ENCODE measurements at places on chromosomes 16 and 17. TPM values are rescaled to one million over a fixed set of nuclear protein-coding genes. Genes with fewer than 3 reads are reported as not detected.

The TBC1D3B gene
- total RNA-seq: not detected

The RPRML gene
- not detected for total RNA-seq

The CES3 gene
- 22.1 TPM for total RNA-seq

The CNGB1 gene
- total RNA-seq: not detected

GRCh38 chr16:8740775-8741355 is 56.6 kb downstream of the TMEM186 start:
- peak; percentile 73 for DNase-seq

The SNX20 gene
- total RNA-seq: 0.68 TPM

- DNase-seq: peak; percentile 86
Observed at GRCh38 chr16:14070877-14071575, at the start of gene MRTFB. MRTFB (plus strand) TSS chr16:14071319; CDS start chr16:14140607, 69,288 bp downstream.

The C16orf54 gene
- total RNA-seq: 0.78 TPM

DNA sequence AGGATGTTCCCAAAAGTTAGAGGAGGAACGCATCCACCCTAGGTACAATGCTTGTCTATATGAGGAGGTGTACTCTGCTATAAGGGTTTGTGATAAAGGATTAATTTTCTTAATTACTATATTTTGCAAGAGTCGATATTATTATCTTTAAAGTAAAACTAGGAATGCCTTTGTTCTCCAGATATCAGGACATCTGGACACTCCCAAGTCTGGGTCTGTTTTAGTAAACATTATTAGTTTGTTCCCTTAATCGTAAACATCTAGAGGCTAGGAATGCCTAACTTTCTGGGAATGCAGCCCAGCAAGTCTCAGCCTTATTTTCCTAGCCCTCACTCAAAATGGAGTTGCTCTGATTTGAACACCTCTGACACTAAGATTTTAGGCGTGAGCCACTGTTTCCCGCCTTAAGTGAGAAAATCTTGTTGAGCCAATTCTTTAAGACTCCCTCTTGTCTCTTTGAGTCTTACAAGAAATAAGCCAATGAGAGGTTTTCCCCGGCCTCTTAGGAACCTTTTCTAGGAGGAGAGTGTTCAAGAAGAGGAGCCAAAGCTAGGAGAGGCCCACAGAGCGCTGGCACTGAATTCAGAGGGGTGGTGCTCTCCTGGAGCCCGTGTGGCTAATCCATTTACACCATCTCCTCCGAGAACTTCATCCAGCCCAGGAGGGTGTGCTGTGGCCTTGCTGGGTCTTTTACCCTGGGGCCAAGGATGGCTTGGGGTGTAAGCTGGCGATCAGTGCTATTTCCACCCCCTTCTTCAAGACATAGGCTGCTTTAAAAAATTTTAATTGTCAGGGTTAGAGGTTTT is 40.9 kb downstream of the SMARCE1 start:
- DNase-seq: no peak

- DNase-seq: no peak
Observed at GRCh38 chr17:20244671-20245070, 222.7 kb downstream of the LGALS9B start.

The ASPHD1 gene
- total RNA-seq: not detected

GRCh38 chr16:17229766-17230165 is 241.0 kb downstream of the XYLT1 start:
- no peak for DNase-seq

The HSD11B2 gene
- 2.4 TPM for total RNA-seq

- no peak for DNase-seq
Observed at GRCh38 chr16:84032458-84033178, 10.0 kb downstream of the SLC38A8 start.

GRCh38 chr16:64730261-64730660 is 391.6 kb downstream of the CDH11 start:
- no peak for DNase-seq

The ATXN2L gene
- total RNA-seq: 58.2 TPM

GRCh38 chr17:61418449-61418848 is 18.8 kb downstream of the TBX2 start:
- DNase-seq: no peak

The C17orf78 gene
- total RNA-seq: not detected

- DNase-seq: peak; percentile 56
Observed at GRCh38 chr16:56451753-56452689, 667 bp downstream of the OGFOD1 start.

DNA sequence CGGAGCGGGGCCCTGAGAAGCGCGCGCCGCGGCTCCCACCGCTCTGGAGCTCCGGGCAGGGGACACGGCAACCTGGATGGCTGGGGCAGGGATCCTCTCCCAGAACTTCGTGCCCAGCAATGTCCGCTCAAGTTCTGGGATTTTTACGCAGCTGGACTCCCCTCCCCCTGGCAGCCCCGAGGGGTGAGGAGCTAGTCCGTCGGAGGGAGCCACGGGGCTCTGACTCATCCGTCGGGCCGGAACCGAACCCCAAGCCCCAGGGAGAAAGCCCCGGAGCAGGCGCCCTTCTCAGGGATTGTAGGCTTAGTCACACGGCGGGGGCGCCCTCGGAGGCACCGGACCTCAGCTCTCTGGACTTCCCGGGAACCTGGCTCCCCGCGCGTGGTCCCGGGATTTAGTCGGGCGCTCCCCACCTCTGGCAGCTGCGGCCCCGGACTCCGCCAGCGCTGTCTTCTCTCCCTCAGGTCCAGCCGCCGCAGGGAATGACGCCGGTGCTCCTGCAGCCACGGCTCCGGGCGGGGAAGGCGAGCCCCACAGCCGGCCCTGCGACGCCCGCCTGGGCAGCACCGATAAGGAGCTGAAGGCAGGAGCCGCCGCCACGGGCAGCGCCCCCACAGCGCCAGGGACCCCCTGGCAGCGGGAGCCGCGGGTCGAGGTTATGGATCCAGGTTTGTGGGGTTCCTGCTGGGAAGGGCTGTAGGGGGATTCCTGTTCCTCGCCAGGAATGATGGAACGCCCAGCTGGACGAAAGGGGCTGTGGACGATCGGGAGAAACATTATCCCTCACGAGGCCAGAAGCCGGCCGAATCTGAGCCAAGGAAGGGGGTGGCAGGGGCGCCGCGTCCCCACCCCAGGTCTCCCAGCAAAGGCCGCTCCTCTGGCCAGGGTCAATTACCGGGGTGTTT is 830 bp downstream of the SPHK1 start:
- no peak for DNase-seq

DNA sequence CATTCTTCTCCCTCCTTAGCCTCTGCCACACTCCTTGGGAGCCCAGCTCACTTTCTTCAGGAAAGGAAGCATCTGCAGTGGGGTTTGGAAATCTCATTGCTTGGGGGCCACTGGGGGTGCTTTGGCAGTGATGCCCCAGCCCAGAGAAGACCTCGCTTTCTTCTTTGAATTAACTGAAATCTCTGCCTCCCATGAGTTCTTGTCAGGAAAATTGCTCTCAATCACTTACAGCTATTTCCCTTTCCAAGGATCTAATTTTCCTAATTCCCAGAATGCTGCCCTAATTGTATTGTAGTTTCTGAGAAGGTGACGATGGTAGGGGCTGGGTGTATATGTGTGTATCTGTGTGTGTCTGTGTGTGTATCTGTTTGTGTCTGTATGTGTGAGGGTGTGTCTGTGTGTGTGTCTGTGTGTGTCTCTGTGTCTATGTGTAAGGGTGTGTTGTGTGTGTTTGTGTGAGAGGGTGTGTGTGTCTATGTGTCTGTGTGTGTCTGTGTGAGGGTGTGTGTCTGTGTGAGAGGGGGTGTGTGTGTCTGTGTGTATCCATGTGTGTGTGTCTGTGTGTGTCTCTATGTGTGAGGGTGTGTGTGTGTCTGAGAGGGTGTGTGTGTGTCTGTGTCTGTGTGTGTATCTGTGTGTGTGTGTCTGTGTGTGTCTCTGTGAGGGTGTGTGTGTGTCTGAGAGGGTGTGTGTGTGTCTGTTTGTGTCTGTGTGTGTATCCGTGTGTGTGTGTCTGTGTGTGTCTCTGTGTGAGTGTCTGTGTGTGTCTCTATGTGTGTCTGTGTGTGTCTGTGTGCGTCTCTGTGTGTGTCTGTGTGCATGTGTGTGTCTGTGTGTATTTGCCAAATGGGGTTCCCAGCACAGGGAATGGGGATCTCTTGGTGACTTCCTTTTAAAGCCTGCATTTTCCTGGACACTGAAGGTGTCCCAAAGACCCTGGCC is 83.5 kb upstream of the DNAJA2 start:
- no peak for DNase-seq

GRCh38 chr17:4777969-4778760 is 6.5 kb downstream of the TM4SF5 start:
- DNase-seq: no peak

The PITPNM3 gene
- 1.0 TPM for total RNA-seq

DNA sequence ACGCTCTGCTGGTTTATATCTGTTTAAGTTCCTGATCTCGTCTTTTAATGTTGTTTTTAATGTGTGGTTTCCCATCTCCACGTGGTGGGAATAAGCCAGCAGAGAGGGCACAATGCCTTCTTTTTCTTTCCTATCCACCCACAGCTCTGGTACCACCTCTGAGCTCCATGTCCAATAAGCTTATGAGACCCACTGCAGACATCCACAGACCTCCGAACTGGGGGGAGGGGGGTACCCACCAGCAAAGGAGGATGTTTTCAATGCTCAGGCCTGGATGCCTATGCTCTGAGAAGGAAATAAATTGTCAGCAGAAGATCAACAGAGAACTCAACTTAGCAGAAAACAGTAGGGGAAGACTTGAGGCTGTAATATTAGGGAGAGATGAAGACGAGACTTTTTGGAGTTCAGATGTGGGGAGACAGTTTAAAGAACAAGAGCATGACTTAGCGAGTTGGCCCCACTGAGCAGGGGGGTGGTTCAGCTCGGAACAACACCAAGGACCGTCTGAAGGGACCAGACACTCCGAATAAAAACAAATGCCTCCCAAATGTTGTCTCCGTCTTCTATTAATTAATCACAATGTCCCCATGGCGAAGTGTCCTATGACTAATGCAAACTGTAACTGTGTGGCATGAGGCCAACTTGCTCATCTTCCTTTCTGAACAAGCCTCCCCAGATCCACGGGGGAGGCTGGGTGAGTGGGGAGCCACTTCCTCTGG is 62.7 kb downstream of the GAS7 start:
- no peak for DNase-seq

The KRTAP9-8 gene
- not detected for total RNA-seq

- no peak for DNase-seq
Observed at GRCh38 chr16:85398050-85398451, 215.1 kb upstream of the GSE1 start.

- DNase-seq: no peak
Observed at GRCh38 chr16:22688463-22688862, 125.5 kb upstream of the HS3ST2 start.

DNA sequence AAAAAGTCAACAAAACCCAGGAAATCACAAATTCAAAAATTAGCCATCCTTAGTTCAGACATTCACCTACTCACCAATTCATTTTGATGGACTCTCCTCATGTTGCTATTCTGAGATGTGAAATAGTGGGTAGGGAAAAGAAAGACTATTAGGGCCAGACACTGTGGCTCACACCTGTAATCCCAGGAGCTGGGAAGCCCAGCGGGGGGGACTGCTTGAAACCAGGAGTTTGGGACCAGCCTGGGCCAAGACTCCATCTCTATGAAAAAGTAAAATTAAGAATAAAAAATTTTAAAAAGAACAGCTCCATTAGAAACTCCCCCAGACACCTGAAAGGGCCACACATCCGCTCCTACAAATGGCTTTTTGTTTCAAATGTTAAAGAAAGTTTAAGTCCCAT is 21.4 kb downstream of the UBE2O start:
- DNase-seq: no peak

The AURKB gene
- total RNA-seq: 1.5 TPM

DNA sequence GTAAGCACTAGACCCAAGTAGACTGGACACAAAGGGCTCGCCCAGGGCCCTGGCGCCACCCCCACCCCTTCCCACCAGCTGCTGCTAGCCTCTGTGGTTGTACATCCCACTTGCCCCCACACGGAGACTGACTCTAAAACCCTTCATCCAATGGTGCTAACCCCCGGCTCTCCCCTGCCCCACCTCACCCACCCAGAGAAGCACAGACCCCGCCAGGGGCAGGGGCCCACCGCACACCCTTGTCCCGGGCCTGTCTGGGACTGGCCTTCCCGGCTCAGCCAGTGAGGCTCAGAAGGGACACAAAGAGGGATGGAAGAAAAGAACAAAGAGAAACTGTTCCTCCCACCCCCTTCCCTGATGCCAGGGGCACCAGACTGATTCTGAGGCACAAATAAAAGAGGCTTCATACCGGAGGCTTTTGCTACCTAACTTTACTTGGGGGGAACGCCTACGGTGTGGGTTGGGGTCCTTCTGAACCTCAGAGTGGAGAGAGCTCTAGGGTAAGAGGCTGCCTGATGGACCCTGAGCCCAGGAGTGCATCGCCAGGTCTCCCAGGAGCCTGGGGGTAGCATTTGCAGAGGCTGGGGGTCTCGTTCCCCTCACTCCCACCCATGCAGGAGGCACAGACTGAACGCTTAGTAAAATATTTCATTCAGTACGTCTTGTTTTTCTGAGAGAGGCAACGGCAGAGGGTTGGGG is 8.2 kb downstream of the CORO6 start:
- DNase-seq: peak; percentile 51

- DNase-seq: peak; percentile 93
Observed at GRCh38 chr17:42980274-42980765, at the start of gene RUNDC1. RUNDC1 (plus strand) TSS chr17:42980565; CDS start chr17:42980577, 12 bp downstream.

DNA sequence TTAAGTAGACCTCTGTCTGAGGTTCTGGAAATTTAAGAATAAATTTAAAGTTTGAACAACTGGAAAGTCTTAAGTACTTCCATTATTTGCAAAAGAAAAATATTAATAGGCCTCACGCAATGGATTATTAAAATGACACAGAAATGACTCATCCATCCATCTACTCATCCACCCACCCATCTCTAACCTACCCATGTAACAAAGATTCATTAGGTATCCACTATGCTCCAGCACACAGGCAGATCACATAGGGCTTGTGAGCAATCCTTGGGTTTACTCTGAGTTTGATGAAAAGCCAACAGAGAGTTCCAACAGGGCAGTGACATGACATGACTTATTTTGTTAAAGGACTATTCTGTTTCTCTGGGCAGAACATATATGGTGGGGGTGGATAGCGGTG is 93.3 kb downstream of the HELZ start:
- DNase-seq: no peak

DNA sequence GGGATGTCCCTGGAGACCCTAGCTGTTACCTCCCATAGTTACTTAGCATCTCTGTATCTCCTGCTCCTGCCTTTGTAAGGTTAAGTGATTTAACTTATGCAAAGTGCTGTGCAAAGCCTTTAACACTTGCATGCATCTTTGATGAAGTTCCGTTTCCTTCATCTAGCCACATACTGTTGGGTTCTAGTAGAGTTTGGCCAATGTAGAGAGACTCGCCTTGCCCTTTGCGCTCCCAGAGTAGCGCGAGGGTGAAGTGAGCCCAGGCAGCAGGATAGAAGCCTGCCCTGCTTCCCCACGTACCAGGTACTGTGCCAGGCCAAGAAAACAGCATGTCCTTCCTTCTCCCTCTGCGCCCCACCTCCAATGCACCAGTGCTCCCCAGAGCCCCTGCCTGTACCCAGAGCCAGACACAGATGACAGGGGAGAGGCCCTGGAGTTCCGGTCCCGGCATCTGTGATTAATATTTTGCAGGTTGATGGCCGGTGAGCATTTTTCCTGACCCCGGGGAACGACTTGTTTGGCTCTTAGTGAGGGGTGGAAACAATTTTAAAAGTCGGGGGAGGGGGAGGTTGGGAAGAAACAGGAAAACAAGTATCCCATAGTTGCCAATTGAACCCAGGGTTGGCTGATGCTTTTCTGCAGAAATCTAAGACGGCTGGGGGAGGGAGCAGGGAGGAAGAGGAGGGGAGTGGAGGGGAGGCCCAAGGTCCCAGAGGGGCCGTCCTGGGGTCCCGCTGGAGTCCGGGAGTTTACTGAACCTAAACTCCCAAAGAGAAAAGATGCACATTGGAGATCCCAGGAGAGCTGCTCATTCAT is 13.1 kb upstream of the CDC42EP4 start:
- no peak for DNase-seq

- no peak for DNase-seq
Observed at GRCh38 chr17:13297183-13297582, 279.4 kb upstream of the ELAC2 start.
